ENCODE measurements at places on chromosomes 3 and 15. TPM values are rescaled to one million over a fixed set of nuclear protein-coding genes. Genes with fewer than 3 reads are reported as not detected.
A peak's percentile ranks its signal among the peaks of the same experiment; 100 is the strongest.

The PPP1R14D gene
- total RNA-seq: not detected

The CCDC54 gene
- 0.24 TPM for total RNA-seq

The SATB1 gene
- total RNA-seq: 26.9 TPM

- H3K4me3 ChIP-seq: no peak overlapping the region
- H3K4me1 ChIP-seq: no peaks in the 10 kb centered on the region
- no peaks in the 10 kb centered on the region for H3K36me3 ChIP-seq
- no peak for DNase-seq
These were observed 120.1 kb downstream of the GREM1 start for GRCh38 chr15:32837935-32838334.

The THBS1 gene
- total RNA-seq: 122 TPM

The PLCB2 gene
- total RNA-seq: 6.0 TPM

DNA sequence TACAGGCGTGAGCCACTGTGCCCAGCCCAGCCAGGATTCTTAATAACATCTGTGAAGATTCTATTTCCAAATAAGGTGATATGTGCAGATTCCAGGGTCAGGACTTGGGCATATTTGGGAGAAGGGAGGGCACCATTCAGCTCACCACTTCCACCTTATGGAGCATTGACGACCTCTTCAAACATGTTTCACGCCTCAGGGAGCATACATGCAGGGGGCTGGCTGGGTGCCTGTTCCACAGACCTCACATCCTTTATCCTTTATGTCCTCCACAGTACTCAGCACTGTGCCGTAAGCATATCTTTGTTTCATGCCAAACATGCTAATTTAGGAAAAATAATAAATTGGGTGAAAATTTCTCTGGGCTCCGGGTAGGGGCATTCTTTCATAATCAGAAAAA lies 229.0 kb downstream of the THSD4 start:
- H3K27me3 ChIP-seq: no peaks in the 10 kb centered on the region
- no peak overlapping the region for H3K4me3 ChIP-seq
- H3K27ac ChIP-seq: no peak overlapping the region
- DNase-seq: no peak

- no peak overlapping the region for H3K27ac ChIP-seq
- no peaks in the 10 kb centered on the region for H3K27me3 ChIP-seq
- H3K4me3 ChIP-seq: no peak overlapping the region
- peaks cover 3% of the 10 kb centered on the region for H3K4me1 ChIP-seq
- no peak for DNase-seq
- H3K36me3 ChIP-seq: no peaks in the 10 kb centered on the region
These were observed 98.6 kb downstream of the FBLN2 start for GRCh38 chr3:13647298-13648059.

The KLF15 gene
- total RNA-seq: 49.9 TPM

- no peak overlapping the region for H3K4me3 ChIP-seq
- no peak for DNase-seq
- no peaks in the 10 kb centered on the region for H3K36me3 ChIP-seq
- no peaks in the 10 kb centered on the region for H3K27me3 ChIP-seq
These were observed 258.9 kb upstream of the RARB start for GRCh38 chr3:25169151-25169550.

- H3K36me3 ChIP-seq: no peaks in the 10 kb centered on the region
- DNase-seq: peak; percentile 46
- H3K4me3 ChIP-seq: no peak overlapping the region
- no peaks in the 10 kb centered on the region for H3K27me3 ChIP-seq
- peaks cover 2% of the 10 kb centered on the region for H3K4me1 ChIP-seq
These were observed 88.1 kb upstream of the TGFBR2 start for GRCh38 chr3:30518181-30518864.

The ZNF860 gene
- 1.5 TPM for total RNA-seq

DNA sequence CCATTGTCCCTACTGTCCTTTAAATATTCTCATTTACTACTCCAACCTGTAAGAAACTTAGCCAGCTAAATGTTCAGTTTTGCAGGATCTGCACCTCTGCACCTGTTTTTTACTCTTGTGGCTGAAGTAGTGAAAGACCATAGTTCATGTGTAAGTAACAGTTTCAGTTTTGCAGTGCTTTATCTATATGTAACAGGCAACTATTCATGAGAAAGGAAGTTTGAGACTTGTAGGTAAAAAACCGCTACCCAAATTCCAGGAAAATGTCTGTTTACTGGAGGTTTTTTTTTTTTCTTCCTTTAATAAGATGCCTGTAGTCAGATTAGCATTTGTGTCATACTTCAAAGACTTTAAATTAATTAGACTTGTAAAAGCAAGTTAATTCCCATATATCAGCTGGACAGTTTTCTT lies 25.4 kb upstream of the MBNL1 start:
- H3K4me1 ChIP-seq: no peaks in the 10 kb centered on the region
- no peak for DNase-seq
- H3K36me3 ChIP-seq: no peaks in the 10 kb centered on the region
- no peak overlapping the region for H3K4me3 ChIP-seq
- no peak overlapping the region for H3K27ac ChIP-seq

The SAMMSON gene
- total RNA-seq: 0.23 TPM

- peaks cover 9% of the 10 kb centered on the region for H3K4me1 ChIP-seq
- H3K4me3 ChIP-seq: no peak overlapping the region
- DNase-seq: peak; percentile 81
- H3K27ac ChIP-seq: peak overlapping the region; percentile 21
- no peaks in the 10 kb centered on the region for H3K36me3 ChIP-seq
- H3K27me3 ChIP-seq: no peaks in the 10 kb centered on the region
These were observed 2.3 kb upstream of the HAPLN3 start for GRCh38 chr15:88897456-88898194.

The CPA3 gene
- not detected for total RNA-seq

- H3K27me3 ChIP-seq: no peaks in the 10 kb centered on the region
- peaks cover 32% of the 10 kb centered on the region for H3K4me1 ChIP-seq
- peak overlapping the region; percentile 46 for H3K27ac ChIP-seq
These were observed 53.6 kb downstream of the LMCD1 start for GRCh38 chr3:8555113-8555661.

The ZBBX gene
- total RNA-seq: 0.18 TPM

DNA sequence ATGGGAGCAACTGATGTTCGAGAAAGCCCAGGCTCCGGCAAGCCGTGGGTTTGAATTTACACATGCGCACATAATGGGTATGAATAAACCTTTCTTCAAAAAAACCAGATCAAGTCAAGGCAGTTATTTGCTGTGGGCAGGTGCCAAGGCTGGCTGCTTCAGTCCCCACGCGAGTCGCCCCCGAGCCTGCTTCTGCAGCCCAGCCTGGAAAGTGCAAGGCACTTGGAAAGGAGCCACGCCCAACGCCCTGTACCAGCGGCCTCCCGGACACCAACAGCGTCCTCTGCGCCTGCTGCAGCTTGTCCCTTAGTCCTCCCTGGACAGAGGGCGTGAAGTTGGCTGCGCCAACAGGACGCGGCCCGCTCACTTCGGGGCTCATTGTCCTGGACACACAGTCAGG lies 68.9 kb downstream of the KLF15 start:
- H3K4me1 ChIP-seq: peaks cover 4% of the 10 kb centered on the region
- H3K36me3 ChIP-seq: no peaks in the 10 kb centered on the region
- peak overlapping the region; percentile 72 for H3K27ac ChIP-seq
- no peak overlapping the region for H3K4me3 ChIP-seq
- no peak for DNase-seq
- H3K27me3 ChIP-seq: no peaks in the 10 kb centered on the region

DNA sequence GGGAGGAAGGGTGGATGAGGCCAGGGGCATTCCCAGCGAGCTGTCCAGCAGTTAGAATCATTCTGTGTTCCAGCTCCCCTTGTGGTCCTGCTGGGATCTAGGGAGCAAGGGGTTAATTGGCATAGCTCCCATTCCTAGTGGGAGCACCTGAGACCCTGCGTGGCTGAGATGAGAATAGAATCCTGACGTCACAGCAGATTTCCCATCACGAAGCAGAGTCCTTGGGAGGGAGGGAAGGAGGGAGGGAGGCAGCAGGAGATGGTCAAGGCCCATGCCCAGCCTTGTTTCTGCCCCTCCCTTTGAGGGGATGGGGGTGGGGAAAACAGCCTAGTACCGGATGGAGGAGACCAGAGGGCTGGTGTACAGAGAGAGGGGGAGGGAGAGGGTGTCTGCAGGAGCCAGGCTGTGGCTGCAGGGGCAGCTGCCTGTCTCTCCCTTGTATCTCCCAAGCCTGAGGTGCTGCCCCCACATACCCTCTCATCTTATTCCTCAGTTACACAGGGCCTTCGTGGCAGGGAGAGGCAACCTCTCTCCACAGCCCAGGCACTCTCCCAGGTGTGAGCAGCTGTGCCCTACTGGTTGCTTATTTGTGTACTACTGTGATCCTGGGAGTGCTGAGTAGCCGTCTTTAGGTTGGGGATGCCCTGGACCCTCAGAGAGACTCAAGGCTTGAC lies 5.4 kb downstream of the TYRO3 start:
- no peaks in the 10 kb centered on the region for H3K36me3 ChIP-seq
- DNase-seq: peak; percentile 90
- H3K4me3 ChIP-seq: no peak overlapping the region
- H3K27me3 ChIP-seq: no peaks in the 10 kb centered on the region
- H3K4me1 ChIP-seq: peaks cover 46% of the 10 kb centered on the region
- peak overlapping the region; percentile 80 for H3K27ac ChIP-seq

The UNC13C gene
- 0.05 TPM for total RNA-seq

GRCh38 chr3:21508246-21508645 lies 242.8 kb downstream of the ZNF385D start:
- H3K27me3 ChIP-seq: no peaks in the 10 kb centered on the region
- no peak overlapping the region for H3K27ac ChIP-seq
- DNase-seq: no peak
- H3K4me1 ChIP-seq: no peaks in the 10 kb centered on the region

The KIF23 gene
- 0.96 TPM for total RNA-seq

GRCh38 chr3:42077785-42078184 lies 13.4 kb upstream of the TRAK1 start:
- H3K36me3 ChIP-seq: no peaks in the 10 kb centered on the region
- H3K27me3 ChIP-seq: no peaks in the 10 kb centered on the region
- no peak overlapping the region for H3K27ac ChIP-seq
- no peak for DNase-seq

Data from ovary (tissue), 10 donors.